Caki2 (cell line): ENCODE measurements at places on chromosomes 12 and 14.
A peak's percentile ranks its signal among the peaks of the same experiment; 100 is the strongest.

GRCh38 chr14:69047255-69047654, 68.2 kb upstream of the ACTN1 start:
- DNase-seq, result no peak

- no peak for DNase-seq
Observed at GRCh38 chr14:38999949-39000348, 103.1 kb downstream of the SEC23A start.

DNA sequence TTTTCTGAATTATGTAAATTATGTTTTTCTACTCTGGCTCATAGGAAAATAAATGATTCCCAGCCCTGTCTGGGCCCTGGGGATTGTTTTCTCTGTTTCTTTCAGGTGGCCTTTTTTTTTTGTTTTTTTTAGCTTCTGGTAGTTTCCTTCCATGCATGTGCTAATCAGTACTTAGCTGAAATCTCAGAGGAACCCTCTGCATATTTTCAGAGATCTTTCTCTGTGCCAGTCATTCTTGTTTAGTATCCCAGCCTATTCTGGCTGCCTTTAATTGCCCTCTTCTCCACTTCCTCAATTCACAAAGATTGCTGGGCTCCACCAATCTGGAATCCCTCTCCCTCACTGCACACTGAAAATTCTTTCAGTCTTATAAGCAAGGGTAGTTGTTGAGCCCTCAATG, 46.9 kb downstream of the CNOT2 start:
- DNase-seq, result no peak

- peak; percentile 77 for DNase-seq
Observed at GRCh38 chr14:50225067-50225973, 6.1 kb downstream of the SOS2 start.

GRCh38 chr14:91380610-91381371, 36.8 kb downstream of the CCDC88C start:
- DNase-seq, result no peak

DNA sequence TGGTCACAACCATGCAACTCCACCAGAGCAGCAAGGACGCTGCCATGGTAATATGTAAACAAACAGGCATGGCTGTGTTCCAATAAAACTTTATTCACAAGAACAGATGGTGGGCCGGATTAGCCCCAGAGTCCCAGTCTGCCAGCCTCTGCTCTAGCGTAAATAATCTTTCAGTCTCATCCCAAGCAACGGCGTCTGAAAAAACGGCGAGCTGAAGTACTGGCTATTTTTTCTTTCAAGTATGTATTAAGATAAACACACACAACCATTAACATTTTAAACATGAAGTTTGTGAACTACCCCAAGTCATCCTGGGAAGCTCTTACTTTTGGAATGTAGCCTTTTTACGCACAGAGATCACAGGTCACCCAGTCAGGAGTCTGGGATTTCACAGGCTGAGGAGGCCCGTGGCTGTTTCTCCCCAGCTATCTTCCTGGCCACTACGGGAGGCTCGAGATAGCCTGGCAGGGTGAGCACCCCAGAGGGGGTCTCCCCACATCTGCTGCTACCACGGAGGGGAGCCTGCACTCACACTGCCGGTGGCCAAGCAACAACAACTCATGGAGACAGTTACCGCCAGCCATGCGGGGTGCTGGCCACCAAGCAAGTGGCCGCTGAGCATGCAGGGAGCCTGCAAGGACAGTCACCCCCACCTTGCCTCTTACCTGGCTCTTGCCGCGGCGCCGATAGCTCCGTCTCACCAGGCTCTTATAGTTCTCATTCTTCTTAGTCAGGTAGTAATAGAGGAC, 124.6 kb downstream of the RFLNA start:
- DNase-seq, result no peak

DNA sequence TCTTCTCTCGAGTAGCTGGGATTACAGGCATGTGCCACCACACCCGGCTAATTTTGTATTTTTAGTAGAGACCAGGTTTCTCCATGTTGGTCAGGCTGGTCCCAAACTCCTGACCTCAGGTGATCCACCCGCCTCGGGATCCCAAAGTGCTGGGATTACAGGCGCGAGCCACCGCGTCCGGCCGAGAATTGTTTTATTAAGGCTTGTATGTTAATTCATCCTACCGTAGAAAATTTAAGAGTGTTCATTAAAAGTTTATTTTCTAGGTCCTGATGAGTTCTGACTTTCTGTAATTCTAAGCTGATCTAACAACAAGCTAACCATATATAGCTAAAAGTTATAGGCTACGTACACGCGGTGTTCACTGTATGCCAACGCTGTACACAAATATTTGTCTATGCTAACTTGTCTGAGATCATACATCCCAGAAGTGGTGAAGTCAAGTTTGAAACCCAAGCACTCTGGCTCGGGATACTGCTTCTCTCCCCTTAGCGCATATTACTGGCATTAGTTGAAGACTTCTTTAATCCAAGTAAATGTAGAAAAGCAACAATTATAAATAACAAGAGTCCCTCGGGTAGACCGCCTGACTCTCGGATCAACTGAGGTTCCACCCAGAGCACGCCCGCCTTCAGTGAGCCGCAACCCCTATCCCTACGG, 570 bp upstream of the MRPS35 start:
- no peak for DNase-seq

DNA sequence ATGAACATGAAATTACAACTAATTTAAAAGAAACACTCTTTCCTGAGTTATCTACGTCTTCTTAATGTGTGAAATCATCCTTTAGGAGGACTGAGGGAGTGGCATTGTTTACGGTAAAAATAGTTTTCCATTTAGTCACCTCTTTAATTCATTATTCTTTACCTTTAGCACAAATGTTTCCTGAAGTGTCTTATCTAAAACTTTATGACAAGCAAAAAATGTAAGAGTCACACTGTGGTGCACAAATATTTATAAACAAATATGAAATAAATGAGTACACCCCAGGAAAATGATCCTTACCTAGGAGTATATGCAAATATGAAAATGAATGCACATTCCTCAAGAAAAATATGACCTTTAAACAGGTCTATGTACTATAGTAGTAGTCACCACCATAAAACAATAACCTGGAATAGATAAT, 104.6 kb downstream of the PTPRR start:
- peak; percentile 72 for DNase-seq

DNA sequence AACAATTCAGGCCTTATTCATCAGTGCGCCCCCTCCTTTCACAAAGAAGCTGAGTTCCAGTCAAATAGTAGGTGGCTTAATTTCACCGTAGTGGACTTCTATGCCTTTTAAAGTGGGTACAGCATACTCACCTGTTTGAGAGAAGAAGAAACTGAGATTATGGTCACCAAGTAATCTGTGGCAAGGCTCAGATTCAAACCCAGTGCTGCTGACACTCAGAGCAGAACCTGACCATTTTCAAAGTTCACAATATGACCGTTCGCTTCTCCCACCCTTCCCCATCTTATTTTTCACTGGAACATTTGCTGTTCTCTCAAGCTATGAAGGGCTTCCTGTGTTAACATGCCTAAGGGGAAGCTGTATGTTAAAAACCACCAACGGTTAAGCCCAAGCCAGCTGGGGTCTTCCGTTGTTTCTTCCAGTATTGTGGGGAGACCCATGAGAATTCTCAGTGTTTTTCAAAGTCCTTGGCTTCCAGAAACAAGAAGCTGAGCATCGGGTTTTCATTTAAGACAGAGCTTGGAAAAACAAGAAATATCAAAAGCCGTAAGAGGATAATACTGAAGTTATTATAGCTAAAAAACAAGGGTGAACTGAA, 6.1 kb upstream of the PSMA6 start:
- DNase-seq, result no peak

DNA sequence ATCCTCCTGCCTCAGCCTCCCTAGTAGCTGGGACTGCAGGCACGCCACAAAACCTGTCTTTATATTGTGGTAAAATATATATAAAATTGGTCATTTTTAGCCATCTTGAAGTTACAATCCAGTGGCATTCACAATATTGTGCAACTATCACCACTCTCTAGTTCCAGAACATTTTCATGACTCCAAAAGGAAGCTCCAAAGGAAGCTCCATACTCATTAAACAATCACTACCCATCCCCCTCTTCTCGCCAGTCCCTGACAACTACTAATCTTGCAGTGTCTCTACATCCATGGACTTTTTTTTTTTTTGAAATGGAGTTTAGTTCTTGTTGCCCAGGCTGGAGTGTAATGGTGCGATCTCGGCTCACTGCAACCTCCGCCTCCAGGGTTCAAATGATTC, 3.1 kb downstream of the GCH1 start:
- no peak for DNase-seq

GRCh38 chr12:48910196-48910595, 15.1 kb downstream of the FKBP11 start:
- no peak for DNase-seq

DNA sequence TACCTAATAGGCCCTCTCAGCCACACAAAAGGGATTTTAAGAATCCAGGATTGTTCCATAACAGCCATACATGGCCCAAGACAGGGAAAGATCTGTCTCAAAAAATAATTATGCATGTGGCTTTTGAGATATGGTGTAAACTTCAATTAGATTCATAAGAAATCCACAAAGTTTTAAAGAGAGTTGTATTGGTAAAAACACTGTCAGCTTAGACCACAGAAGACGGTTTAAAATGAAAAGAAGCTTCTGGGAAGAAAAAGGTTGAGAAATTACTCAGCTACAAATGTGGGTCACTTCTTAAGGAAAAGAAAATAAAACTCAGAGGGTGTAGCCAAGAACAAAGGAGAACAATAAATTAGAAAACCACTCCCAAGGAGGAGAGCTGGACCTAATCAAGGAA, 191.4 kb downstream of the KIF26A start:
- no peak for DNase-seq

DNA sequence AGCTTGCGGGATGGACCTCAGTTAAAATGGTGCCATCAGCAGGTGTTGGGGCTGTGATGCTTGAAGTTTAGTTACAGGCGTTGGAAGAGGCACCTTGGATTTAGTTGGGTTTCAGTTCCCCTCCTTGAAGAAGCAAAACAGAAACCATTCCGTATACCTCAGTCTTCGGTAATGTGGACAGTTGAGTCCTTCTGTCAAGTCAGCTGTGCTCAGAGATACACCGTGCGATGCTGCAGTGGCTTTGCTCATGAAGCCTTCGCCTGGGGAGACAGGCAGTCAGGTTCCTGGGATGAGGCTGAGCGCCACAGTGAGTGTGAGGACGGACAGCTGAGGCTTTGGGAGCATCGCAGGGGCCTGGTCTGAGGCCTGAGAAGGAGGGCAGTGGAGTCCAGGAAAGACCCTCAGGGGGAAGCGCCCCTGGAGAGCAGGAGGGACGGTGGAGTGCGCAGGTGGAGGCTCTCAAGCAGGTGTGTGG, 7.4 kb downstream of the RAN start:
- DNase-seq, result no peak

- DNase-seq, result no peak
Observed at GRCh38 chr12:131117438-131118245, 163.9 kb downstream of the ADGRD1 start.

- DNase-seq, result no peak
Observed at GRCh38 chr12:100995201-100995600, 200.6 kb downstream of the ANO4 start.

- DNase-seq, result no peak
Observed at GRCh38 chr12:32117316-32117715, 10.7 kb downstream of the BICD1 start.

- DNase-seq, result peak; percentile 8
Observed at GRCh38 chr14:78088916-78089315, 81.3 kb upstream of the NRXN3 start.

DNA sequence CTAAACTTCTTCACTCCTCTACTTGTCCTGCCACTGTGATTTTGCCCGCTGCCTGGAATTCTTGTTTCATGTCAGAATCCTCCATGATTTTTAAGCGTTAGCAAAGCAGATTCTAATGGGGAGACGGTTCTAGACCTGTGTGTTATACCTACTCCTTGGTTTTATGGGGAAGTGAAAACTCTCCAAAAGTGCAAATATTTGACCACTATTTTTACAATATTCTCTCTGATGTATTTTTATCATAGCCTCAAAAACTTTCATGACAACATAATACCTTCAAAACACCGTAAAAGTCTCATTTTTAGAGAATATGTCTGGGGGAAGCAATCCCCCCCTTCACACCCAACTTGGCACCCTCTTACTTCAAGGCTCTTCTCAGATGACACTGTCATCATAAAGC, 12.9 kb upstream of the KRAS start:
- no peak for DNase-seq

DNA sequence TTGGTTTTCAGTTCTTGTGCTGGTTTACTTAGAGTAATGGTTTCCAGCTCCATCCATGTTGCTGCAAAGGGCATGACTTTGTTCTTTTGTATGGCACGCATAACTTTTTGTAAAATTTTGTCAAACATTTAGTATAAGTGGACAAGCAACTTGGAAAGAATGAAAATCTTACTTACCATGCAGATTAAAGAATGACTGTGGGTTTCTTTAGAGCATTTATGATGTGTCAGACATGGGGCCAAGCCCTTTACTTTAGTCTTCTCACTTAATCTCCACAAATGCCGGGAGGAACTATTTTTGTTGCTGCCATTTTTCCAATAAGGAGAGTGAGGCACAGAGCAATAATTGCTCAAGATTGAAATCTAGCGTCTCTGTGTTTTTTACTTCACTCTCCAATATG, 652.5 kb upstream of the TBX3 start:
- no peak for DNase-seq

GRCh38 chr12:51359851-51360250, 13.4 kb upstream of the CELA1 start:
- DNase-seq, result no peak

- no peak for DNase-seq
Observed at GRCh38 chr12:125222876-125223275, 157.6 kb downstream of the AACS start.

- no peak for DNase-seq
Observed at GRCh38 chr14:33857650-33858049, 93.2 kb downstream of the EGLN3 start.

- no peak for DNase-seq
Observed at GRCh38 chr12:85740186-85740585, 96.0 kb downstream of the RASSF9 start.

DNA sequence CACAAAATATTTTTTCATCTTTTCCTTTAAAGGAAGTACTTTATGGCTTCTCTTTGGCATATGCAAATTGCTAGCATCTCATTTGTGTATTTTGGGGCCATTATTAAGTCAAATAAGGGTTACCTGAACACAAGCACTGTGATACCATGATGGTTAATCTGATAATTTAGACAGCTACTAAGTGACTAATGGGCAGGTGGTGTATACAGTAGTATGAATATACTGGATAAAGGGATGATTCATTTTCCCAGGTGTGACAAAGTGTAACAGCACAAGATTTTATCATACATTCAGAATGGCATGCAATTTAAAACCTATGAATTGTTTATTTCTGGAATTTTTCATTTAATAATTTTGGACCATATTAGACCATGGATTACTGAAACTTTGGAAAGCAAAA, 27.2 kb upstream of the ANO4 start:
- DNase-seq, result no peak

- DNase-seq, result no peak
Observed at GRCh38 chr12:96570579-96570978, 81.2 kb downstream of the CFAP54 start.

DNA sequence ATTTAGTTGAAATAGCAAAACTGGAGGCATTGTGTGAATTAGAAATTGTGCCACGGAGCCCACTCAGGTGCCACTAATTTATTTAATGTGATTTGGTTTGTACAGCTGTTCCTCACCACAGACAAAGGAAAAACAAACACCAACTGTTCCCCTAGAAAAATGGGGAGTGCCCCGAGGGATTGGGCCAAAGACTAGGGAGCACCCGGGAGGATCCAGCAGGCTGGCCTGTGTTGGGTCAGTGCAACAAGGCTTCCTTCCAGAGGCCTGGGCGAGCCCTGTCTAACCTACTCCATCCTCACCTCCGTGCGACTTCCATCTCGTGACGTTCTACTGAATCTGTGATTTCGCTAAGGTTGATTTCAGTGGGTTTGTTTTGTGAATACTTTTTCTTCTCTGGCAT, 206.2 kb downstream of the CHST11 start:
- no peak for DNase-seq
